ENCODE measurements at places on chromosomes 5 and 9.

DNA sequence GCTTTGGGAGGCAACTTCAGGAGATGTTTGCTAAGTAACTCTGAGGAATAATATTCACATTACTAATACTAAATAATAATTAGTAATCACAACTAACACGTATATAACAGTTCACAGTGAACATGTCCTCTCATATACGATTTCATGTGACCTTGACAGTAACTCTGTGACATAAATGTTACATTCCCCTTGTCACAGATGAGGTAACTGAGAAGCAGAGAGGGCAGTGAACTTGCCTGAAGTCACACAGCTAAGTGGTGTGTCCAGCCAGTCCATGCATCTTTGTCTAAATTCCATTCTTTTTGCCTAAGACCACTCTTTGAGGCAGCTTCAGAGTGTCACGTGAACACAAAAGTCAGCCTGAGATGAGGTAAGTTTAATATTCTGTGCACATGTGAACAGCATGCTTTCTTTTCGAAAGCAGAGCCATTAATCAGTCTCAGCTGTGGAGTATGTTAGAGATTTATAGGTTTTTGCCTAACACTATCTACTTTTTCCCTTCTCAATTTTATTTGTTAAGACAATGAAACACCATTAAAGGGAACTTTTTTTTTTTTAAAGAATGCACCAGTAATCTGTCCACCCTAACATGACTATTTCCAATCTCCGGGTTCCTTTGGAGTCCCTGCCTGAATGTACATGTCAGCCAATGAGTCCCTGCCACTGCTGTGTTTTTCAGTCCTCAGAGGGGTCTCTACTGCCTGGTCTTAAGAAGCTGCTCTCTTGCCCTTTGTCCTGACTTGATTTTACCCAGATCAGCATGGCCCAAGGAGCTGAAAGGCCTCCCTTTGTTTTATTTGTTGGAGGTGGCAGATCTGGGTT is 43.5 kb downstream of the SH3PXD2B start:
- no peak for DNase-seq

DNA sequence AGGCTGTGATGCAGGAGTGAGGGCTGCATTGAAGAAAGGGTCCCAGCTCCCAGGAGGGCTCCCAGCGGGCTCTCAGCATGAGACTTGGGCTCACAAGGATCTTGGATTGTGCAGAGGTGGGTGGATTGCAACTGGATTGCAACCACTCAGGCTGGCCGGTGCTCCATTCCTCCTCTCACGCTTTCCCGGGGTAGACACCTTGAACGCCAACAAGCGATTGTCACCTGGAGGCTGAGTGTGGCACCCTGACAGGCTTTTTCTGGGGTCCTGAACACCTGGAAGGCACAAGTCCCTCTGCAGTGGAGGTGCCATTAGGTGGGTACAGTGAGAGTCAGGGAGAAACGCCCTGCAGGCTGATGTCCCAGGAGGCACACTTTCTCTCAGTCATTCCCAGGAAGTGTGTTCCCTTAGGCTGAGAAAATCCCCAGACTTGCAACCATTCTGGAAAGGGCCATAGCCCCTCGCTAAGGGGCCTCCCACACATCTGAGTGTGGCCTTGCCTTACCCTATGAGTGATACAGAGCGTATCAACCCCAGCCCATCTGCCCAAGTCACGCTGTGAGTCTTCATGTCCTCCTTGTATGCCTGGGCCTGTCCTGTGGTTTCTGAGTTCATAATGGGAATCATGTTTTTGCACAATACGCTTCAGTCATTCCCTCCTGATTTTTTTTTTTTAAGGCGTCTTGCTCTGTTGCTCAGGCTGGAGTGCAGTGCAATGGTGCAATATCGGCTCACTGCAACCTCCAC is 488.1 kb downstream of the IRX1 start:
- no peak for DNase-seq

DNA sequence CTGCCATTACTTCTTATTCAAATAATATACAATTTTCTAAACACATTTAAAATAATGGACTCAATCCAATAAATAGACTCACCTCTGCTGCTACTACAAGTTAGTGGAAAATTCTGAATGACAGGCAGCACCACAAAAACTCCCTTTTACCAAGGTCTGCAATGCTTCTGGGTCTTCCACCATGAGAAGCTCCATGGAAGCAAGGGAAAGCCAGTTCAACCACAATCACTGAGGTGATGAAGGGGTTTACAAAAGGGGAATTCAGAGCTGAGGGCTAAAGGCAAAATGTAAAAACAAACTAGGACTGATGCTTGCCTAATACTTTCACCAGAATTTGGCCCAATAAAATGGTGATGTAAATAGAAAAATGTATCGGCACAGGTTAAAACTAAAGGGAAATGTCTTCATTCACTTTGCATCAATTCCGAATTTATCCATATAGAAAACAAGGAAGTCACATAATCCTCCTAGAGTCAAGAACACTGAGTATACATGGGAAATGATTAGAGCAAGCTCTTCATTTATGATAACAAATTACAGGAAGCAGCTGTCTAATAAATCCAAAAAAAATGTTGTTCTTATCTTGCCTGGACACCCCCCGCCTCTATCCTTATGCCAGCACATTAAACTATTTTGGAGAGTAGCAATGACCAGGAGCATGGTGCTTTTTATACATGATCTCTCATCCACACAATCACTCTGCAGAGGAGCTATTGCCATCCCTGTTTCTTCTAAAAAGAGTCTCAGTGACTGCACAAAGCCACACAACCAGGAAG is 66.3 kb upstream of the NFIB start:
- no peak for DNase-seq

DNA sequence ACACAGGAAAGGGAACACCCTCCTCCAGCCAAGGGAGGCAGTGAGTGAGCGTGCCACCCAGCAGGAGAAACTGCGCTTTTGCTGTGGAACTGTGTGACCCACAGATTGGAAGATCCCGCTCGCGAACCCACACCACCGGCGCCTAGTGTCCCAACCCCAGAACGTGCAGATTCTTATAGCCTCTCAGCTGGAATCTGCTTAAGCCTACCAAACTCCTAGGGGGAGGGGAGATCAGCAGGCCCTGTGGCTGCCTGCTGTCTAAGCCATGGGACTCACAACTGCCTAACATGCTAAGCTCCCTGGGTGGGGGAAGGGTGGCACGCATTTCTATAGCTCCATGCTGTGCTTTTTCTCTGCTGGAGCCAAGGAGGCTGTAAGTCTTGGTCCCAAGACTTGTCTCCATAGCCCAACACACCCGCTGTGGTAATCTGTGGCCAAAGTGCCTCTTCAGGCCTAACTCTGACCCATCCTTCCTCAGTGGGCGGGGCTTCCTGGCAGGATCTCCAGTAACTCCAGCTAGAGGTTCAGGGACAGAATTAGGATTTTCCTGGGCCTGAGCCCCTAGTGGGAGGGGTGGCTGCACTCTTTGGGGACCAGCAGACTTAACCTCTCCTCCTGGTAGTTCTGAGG is 485.0 kb downstream of the TAF11L14 start:
- DNase-seq = no peak

DNA sequence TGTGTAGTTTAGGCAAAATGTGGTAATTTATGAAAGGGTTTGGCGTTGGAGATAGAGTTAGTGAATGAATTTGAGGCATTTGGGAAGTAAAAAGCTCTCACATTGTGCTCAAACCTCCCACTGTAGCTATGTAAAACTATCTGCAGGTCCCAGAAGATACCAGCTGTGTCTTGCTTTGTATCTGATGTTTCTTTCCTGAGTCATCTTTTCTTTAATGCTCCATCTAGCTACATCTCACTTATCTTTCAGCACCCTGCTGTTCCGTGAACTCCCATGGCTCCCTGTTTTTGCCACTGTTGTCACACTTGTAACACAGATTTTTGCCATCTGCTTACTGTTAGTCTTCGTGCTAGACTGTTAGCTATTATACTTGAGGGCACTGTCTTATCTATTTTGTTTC is 253.1 kb downstream of the NPR3 start:
- DNase-seq = no peak

DNA sequence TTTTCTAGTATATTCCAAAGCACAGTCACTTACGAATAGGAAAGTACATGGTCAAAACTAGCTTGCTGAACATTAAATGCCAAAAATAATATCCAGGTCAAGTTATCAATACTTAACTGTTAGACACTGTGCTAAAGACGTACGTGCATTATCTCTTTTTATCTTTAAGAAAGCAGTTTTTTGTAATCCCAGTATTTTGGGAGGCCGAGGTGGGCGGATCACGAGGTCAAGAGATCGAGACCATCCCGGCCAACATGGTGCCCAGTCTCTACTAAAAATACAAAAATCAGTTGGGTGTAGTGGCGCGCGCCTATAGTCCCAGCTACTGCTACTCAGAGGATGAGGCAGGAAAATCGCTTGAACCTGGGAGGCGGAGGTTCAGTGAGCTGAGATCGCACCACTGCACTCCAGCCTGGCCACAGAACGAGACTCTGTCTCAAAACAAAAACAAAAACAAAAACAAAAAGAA is 2.7 kb upstream of the HSPA5 start:
- no peak for DNase-seq

DNA sequence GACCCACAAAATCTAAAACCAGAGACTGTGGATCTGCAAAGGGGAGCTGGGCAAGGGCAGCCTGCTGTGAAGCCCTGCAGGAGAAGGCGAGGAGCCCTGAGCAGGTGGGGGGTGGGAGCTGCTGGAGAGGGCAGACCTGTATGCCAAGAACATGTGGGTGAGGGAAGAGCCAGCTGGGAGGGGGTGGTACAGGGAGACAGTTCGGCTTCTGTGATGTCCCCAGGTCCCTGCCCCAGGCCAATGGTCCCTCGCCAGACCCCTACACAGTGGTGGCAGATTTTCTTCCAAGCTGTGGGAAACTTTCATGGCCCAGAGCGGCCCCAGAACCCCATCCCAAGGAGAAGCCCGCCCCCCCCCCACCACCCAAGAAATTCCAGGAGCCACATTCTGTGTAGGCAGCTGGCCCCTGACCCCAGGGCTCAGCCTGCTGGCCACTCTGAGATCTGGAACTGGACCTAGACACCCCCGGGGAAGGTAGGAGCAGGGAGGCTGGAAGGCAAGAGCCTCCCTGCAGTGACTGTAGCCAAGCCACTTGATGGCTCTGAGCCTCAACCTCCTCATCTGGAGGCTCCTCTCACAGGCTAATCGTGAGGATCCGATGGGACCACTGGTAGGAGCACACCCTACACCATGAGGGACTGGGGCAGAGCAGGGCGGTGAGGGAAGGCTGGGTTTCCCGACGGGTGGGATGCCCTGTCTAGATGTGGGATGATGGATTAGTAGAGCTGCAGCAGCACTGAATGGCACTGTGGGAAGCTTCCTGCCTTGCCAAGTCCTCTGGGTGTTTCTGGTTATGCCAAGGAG is 22.6 kb upstream of the CSF1R start:
- DNase-seq = no peak

GRCh38 chr5:167488371-167488770 is 803.1 kb upstream of the WWC1 start:
- DNase-seq = no peak

- peak; percentile 73 for DNase-seq
These were observed 30.7 kb downstream of the IFNW1 start for GRCh38 chr9:21110708-21111576.

DNA sequence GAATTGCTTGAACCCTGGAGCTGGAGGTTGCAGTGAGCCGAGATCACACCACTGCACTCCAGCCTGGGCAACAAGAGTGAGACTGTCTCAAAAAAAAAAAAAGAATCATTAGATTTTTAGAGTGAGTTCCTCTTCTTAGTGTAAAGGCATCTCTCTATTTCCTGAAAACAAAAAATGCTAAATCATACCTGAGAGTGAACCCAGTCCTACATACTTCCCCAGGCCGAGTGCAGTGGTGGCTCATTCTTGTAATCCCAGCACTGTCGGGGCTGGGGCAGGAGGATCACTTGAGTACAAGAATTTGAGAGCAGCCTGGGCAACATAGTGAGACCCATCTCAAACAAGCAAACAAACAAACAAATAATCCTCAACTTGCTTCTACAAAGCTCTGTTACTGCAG is 38.2 kb upstream of the LPAR1 start:
- no peak for DNase-seq

GRCh38 chr5:62902126-62902525 is 323.5 kb downstream of the LRRC70 start:
- DNase-seq = no peak

DNA sequence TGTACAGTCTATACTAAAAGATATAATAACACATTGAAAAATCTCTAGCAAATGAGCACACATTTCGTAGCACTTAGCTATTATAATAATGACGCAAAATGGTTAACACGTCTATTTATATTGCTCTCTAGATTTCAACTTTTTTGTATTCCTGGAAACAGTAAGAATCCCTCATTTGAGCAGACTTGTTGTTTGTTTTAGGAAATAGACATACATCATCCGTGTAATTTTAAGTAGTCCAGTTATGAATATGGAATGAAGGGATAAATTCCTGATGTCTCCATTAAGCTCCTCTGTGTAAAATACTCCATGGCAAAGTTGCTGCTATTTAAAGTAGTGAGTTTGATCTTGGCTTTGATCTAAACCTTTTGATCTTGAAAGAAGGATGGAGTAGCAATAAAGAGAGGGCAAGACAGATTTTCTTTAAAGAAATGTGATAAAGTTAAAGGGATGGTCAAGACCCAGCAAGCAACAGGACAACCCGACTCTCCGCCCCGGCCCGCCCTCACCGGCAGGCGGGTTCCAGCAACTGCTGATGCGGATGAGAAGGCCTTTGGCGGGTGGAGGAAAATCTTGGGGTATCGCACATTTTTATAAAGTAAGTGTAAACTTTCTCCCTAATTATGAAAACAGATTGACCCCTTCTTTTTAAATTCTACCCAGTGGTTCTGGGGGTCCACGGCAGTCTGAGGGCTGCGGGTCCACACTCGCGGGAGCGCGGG is 277.4 kb downstream of the AOPEP start:
- peak; percentile 53 for DNase-seq

- no peak for DNase-seq
These were observed 16.8 kb upstream of the PHYKPL start for GRCh38 chr5:178249191-178249989.

GRCh38 chr5:172370237-172370640 is 84.1 kb downstream of the SH3PXD2B start:
- no peak for DNase-seq

DNA sequence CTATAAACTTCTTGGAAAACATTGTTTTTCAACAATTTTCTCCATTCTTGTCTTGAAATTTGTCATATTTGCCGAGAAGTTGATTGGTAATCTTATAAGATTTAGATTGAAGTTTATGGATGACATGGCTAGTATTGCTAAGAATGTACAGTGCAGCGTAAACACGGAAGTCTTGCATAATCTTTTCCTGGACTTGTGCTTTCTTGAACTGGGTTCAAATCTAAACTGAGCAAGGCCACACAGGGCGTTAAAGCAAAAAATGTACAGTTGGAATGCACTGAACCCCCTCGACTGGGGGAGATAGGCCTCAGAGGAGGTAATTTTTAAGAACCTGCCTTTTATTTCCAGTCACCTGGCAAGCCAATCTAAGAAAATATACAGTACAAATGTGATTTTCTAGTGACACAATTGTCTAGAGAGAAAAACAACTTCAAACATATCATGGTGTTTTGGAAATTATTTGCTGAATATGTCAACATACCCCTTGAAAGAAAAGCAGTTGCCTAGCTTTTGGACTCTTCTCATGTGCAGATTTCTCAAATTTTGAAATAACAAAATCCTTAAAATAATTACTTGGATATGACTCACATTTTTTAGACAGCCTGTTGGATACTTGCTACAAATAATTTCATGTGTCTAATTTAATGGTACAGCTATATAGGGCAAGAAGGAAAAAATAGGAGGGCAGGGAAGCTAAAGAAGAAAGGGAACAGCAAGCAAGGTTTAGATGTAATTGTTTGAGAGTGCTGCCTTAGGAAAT is 18.5 kb upstream of the GAS1 start:
- no peak for DNase-seq

GRCh38 chr5:139636975-139637408 is 11.2 kb upstream of the CXXC5 start:
- DNase-seq = no peak
